Stomach (tissue), 19 donors: ENCODE measurements at places on chromosomes 1 and 21.

- DNase-seq = no peak
Measured at GRCh38 chr1:161718559-161719324, 2.6 kb upstream of the FCRLB start.

DNA sequence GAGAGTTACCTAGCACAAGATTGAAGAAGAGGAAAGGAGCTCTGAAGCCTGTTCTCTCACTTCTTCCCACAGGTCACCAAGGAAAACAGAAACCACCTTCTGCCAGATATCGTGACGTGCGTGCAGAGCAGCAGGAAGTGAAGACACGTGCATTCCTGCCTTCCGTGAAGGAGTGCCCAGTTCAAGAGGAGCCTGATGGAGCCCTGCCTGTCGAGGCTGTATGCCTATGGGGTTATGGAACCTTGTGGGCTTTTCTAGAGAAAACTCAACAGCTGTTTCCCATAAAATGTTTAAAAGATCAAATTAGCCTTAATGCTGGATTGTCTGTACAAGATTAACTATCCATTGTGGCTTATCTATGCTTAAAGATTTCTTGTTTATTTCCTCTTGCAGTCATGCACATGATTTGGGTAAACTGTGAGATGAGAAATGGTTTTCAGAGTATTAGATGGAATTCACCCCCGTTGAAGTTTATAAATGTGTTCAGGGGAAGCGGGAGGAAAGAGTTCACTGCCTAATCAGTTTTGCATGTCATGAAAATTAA is 27.8 kb downstream of the NTPCR start:
- peak; percentile 57 for DNase-seq

DNA sequence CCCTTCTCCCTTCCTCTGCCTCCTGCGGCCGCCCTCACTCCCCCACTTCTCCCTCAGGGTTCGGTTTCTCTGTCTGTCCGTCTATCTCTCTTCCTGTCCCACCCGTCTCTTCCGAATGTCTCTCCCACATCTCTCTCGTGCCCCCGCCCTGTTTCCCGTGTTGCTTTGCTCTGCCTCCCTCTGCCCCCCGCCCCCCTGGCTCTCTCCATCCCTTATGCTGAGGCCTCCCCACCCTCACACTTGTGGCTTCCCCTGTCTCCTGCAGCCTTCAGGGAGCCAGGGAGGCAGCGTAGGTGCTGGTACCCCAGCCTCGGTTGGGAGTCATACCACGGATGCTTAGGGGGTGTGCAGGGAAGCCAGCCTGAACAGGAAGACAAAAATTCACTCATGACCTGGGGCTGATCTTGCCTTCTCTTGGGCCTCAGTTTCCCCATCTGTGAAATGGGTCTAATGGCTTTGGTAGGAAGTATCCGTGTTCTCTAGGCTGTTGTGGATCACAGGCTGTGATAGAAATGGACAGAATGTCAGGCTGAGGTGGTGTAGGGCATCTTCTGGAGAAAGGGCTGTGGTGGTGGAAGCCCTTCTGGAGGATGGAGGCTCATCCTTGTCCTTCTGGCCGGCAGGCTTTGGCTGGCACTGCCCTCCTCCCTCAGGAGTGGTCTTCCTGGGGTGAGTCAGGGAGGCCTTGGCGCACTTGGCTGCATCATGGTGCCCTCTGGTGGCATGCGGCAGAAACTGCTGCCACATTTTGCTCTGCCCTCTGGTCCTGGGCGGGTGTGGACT is 55.5 kb downstream of the FOXO6 start:
- DNase-seq = peak; percentile 63

- no peak for DNase-seq
Measured at GRCh38 chr1:201004732-201005131, 18.8 kb downstream of the KIF21B start.

DNA sequence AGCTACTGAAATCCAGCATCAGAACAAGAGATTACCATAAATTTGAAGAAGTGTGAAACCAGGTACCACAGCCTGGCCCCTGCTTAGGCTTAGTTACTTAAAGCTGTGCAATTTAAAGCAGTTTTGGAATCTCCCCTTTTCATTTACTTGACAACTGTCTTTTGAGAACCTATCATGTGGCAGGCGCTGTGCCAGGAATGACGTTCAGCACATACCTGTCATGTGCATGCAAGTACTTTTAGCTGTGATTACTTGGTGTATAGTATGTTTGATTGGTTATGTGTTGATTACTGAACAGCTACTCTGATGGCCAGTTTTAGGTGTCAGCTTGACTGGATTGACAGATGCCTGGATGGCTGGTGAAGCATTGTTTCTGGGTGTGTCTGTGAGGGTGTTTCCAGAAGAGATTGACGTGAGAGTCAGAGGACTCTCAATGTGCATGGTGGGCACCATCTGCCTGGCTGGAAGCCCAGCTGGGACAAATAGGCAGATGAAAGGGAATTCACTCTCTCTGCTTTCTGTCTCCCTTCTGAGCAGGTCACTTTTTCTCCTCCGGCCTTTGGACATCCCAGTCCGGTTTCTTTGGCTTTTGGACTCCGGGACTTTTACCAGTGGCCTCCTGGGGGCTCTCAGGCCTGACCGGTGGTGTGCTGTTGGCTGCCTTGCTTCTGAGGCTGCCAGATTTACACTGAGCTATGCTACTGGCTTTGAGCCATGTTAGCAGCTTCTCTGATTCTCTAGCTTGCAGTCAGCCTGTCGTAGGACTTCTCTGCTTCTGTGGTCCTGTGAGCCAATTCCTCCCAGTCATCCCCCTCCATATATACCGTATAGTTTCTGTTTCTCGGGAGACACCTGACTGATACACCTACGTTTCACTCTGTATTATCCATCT is 178.0 kb downstream of the RYR2 start:
- no peak for DNase-seq

GRCh38 chr1:27343639-27344025 is 1.8 kb downstream of the SYTL1 start:
- DNase-seq = no peak

DNA sequence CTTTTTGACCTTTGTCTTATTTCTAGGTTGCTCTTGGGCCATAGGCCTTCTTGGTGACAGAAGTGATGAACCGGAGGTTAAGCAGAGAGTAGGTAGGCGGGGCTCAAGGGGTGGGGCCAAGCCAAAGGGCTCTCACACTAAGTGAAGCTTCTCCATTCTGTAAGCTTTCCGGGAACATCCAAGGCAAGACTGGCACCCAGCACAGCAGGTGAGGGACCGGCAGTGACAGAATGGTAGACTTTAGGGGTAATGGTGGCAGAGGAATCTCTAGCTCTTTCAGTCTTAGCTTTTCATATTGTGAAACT is at the start of gene TNFAIP8L2:
Gene TNFAIP8L2, plus strand, starts transcription at position 135 of the 305 bp plus-strand sequence. CDS start 2,049 bp downstream, outside the sequence.
- peak; percentile 54 for DNase-seq

DNA sequence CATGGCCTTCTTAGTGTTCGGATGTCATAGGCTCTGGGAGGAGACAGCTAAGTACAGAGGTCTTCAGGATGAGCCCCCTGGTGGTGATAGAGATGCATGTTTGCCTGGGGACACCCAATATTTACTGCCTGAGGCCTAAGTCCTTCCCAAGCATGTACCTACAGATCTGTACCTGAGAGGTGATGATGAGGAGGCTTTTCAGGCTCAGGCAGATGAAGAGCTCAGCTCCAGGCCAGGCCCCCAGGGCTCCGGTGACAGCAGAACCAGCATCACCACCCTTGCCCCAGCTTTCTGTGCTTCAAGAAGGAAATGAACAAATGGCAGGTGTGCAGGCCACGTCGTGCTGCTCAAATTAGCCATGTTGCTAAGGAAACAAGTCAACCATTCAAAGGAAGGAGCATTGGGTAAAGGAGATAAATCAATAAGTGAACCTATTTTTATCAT is 21.1 kb downstream of the CACNA1E start:
- peak; percentile 38 for DNase-seq

- no peak for DNase-seq
Measured at GRCh38 chr1:68317543-68317942, 85.2 kb upstream of the WLS start.

GRCh38 chr1:244063498-244063897 is 12.4 kb downstream of the ZBTB18 start:
- peak; percentile 35 for DNase-seq

GRCh38 chr1:54153535-54154439 is 987 bp upstream of the CDCP2 start:
- DNase-seq = peak; percentile 64

- no peak for DNase-seq
Measured at GRCh38 chr21:28899744-28900143, 92.9 kb downstream of the LTN1 start.

- DNase-seq = no peak
Measured at GRCh38 chr21:31752352-31752751, 20.4 kb upstream of the SCAF4 start.

DNA sequence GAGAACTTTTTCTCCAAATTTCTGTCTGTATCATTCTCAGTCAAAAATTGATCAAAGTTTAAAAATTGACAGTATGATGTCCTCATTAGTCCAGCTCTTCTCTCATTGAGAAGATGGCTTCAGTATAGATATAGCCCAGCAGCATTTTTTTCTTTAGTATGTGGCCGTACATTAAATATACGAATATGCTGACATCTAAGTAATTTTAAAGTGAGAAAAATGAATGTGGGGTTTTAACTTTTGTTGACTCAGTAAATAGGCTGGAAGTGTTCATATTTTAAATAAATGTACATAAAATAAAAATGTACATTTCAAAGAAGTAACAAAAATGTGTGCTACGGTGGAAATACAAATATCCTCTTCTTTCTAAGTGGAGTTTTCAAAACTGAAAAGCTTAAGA is 123.5 kb upstream of the PKN2 start:
- no peak for DNase-seq

- DNase-seq = no peak
Measured at GRCh38 chr21:31064803-31065202, 26.5 kb upstream of the KRTAP19-8 start.

DNA sequence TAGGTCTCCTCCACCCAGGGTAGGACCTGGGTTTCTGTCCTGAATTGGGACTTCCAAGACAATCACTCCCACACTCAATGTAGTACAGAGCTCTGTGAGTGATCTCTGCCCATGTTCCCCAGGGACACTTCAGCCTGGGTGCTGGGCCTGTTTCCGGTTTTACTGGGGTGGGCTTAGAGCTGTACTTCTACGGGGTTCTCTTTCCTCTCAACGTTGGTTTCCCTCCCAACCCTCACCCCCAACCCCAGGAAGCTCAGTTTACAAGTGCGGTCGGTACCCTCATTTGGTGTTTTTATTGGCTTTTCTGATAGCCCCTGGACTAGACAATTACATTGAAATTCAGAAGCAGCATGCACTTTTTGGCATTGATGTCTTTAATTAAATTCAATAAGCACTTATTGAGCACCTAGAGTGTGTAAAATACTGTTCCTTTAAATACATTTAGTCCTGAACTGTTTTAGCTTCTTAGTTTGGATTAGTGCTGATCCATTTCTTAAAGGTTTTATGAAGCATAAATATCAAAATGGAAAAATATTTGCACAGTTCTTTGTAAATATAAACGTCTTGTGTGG is 542 bp upstream of the XPR1 start:
- no peak for DNase-seq

DNA sequence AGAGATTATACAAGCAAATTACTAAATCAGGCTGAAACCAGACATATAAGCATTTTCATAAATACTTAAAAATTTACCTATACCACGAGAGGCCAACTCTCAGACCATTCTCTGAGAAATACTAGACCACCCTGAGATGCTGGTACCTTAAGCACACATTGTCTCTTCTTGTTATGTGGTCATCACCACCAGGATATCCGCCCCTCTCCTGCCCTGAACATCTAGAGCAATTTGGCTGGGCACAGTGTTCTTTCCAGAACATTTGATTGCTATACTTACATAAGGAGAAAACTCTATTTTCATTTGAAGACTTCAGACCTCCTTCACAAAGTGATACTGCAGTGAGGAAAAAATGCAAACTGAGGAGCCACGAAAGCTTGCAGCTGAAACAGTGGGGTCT is 36.2 kb upstream of the DUSP10 start:
- DNase-seq = no peak

- DNase-seq = no peak
Measured at GRCh38 chr1:201206176-201206575, 15.6 kb downstream of the IGFN1 start.

- DNase-seq = no peak
Measured at GRCh38 chr1:119160409-119160808, 20.0 kb upstream of the WARS2 start.

GRCh38 chr1:103109311-103109920 is 1.1 kb upstream of the COL11A1 start:
- DNase-seq = peak; percentile 1

DNA sequence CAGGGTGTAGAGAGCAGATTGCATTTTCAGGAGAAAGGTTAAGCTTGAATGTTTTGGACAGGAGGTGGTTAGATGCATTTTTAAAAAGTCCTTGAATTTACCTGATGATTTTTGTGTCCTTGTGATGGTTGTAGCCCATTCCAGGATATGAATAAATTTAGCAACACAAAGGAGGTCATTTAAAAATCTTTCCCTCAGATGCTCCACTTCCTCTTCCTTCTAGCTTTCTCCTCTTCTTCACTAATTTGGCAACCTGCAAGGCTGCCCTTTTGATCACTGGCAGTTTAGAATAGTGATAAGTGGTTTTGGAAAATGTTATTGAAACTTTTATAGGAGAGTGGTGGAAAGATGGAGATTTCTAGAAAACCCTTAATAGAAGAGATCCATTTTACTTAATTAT is 124.0 kb downstream of the LMO4 start:
- DNase-seq = no peak

- DNase-seq = no peak
Measured at GRCh38 chr21:17789656-17790055, 29.5 kb downstream of the C21orf91 start.

DNA sequence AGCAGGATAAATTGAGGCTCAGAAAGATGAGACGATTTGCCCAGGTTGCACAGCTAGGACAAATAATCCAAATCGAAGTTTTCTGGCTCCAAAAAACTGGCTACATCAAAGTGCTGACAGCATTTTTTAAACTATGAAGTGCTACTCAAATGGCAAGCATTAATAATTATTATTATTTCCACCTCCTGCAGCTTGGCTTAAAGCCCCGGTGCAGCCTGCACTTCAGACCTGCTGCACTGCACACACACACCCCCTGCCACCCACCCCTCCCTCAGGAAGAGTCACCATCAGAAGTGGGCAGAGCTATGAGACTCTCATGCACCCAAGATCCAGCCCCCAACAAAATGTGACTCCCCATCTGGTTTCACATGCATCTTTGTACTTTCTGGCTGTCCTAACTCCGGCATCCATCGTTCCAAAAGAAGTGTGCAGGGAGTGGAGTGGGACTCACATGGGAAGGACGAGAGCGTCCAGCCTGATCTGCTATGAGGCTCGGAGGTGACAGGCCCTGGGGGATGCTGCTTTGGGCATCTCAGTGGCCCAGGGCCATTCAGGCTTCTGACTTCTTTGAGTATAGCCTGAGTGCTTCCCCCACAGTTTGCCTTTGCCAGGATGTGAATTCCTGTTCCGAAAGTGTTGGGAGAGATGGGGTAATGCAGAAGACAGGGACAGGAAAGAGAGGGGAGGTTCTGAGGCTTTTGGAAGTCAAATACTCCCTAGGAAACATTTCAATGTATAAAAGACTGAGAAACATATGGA is 65.0 kb upstream of the FAM20B start:
- no peak for DNase-seq

- no peak for DNase-seq
Measured at GRCh38 chr1:178953034-178953433, 72.7 kb upstream of the FAM20B start.

DNA sequence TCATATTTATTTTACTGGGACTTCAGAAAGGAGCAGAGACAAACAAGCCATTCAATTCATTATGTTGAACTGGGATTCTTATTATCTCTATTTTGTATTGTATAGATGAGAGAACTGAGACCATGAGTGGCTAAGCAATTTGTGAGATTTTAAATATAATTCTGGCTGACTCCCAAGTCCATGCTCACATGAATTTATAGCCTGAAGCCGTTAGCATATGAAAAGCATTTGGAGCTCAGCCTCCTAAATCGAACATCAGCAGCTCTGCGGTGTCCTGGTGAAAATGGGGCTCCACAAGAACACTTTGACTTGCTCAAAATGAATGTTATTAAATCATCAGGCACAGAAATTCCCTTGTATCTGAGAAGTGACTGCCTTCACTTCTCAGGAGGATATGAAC is 96.8 kb upstream of the DPT start:
- no peak for DNase-seq
